ENCODE measurements at places on chromosomes 2 and 18.

DNA sequence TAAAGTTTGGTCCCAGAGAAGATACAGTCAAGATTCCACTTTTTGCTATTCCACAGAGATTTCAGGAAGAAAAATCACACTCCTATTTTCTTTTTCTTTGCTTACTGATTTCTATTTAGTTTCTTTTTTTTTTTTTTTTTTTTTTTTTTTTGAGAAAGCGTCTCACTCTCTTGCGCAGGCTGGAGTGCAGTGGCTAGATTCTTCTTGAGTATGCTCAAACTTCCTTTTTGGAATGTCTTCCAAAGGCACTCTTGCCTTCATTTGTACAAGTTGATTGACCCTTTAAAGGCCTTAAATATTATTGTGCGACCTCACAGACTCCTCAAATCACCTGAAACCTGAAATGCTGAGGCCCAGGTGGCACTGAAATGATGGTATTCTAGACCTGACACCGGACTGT, 9.6 kb downstream of the SCN1A start:
- DNase-seq = no peak

DNA sequence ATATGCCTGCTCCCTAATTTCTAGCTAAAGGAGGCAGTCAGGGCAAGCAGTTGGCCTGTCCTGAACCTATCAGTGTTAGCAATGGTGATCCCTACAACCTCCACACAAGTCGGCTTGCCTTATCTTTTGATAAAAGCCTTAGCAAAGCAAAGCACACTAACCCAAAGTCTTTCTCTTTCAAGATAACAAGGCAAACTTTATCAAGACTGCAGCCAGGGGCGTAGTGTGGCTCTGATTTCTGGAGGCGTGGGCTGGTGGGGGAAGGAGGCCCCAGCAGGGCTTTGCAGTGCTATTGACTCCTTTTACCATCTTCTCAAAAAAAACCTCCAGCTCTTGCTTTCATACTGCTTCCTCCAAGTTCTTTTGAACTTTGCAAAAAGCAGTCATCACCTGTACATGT, 40.2 kb upstream of the LAMA1 start:
- DNase-seq = no peak

DNA sequence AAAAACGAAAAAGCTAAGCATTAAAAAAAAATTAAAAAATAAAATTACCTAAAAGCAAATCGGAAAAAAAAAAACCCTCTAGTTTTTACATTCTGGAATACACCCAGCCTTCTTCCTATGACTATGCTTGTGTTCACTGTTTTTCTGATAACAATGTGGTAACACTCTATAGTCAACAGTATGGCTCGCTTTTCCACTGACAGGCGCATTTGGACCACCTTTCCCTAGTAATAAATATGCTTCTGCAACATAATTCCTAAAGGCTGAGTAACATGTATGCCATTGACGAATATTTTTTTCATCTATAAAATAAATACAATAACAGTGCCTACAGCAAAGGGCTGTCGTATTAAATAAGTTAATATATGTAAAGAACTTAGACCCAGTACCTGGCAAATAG, 27.9 kb downstream of the NOL10 start:
- no peak for DNase-seq

GRCh38 chr2:141767691-141768090, 363.1 kb downstream of the LRP1B start:
- no peak for DNase-seq

DNA sequence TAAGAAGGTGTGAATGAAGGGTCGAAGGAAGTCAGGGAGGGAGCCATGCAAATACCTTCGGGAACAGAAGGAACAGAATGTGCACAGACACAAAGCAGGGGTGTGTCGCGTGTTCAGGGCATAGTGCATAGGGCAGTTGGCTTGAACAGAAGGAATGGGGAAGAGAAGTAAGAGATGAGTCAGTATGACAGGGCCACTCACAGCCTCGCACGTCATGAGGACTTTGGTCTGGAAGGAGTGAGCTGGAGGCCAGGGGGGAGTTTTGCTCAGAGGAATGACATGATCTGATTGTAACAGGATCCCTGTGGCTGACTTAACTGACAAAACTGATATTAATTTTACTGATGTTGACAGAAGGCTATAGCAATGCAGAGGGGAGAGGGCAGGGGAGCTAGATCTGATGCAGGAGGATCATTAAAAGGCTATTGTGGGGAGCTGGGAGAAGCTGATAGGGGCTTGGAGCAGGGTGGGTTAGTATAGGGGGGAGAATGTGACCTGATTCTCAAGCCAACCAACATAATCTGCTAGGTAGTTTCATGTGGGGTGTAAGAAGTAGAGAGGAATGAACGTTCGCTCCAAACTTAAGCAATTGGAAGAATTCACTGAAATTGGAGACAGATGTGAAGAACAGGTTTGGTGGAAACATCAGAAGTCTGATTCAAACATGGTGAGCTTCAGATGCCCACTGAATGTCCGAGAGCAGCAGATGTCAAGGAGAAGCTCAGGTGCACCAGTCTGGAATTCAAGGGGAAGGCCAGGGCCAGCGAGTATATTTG, 60.4 kb upstream of the COPS8 start:
- DNase-seq = no peak

DNA sequence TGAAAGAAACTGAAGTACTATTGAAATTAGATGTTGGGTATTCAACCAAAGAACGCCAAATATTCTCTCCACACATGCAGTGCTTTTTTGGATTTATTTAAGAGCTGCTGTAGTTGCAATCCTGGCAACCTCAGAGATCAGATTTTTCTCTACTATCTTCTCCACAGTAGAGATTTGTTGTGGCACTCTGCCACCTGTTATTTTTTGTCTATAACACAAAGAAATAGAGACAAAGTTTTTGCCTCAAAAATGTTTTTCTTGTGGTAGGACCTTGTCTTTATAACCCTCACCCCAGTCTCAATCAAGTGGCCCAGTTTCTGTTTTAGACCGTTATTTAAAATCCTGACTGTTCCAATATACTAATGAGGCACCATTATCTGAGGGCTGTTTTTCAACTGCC, 79.4 kb downstream of the SCG2 start:
- DNase-seq = no peak

GRCh38 chr2:31429759-31430438, 15.4 kb upstream of the XDH start:
- no peak for DNase-seq

GRCh38 chr2:238042849-238043584, 17.8 kb upstream of the SCLY start:
- no peak for DNase-seq

- DNase-seq = no peak
These were observed 34.3 kb upstream of the GPD2 start for GRCh38 chr2:156401861-156402260.

DNA sequence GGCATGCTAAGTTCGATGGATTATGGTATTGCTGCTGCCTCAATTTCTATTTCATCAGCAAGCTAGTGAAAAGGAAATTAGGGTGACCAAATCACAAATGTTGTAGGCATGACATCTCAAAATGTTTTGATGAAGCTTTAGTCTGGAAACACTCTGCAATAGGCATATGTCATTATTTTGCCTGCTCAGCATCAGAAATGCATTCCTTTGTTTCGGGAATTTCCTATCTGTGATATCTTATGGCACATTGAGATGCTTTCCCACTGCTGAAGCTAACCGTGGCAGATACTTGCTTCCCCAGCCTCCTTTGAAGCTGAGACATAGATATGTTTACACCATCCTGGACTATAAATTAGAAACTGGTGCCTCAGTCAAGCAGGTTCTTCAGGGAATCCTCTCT, 119.7 kb downstream of the CDC42EP3 start:
- no peak for DNase-seq

- DNase-seq = no peak
These were observed 7.6 kb upstream of the SERPINB12 start for GRCh38 chr18:63534615-63535014.

- DNase-seq = no peak
These were observed 173.1 kb upstream of the GYPC start for GRCh38 chr2:126482582-126483464.

DNA sequence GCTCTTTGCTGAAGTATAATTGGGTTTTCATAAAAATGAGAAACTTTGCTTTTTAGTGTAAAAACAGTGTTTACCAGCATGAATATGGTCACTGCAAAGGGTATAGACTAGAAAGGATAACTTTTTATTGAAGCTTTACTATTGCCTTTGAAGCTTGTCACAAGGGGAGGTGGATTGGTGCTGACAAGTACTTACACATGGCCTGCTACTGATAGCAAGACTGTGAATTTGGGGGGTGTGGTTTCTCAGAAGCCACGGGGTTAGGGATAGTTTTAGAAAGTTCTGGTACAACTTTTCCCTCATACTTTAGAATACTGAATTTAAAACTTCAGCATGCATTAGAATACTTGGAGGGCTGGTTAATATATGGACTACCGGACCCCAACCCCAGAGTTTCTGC, 294.1 kb downstream of the SOCS6 start:
- no peak for DNase-seq

- no peak for DNase-seq
These were observed 22.3 kb downstream of the MGAT4A start for GRCh38 chr2:98708396-98709186.

GRCh38 chr18:26227051-26227670, 916 bp downstream of the TAF4B start:
- DNase-seq = no peak

GRCh38 chr2:178870703-178871102, 63.5 kb upstream of the TTN start:
- no peak for DNase-seq

DNA sequence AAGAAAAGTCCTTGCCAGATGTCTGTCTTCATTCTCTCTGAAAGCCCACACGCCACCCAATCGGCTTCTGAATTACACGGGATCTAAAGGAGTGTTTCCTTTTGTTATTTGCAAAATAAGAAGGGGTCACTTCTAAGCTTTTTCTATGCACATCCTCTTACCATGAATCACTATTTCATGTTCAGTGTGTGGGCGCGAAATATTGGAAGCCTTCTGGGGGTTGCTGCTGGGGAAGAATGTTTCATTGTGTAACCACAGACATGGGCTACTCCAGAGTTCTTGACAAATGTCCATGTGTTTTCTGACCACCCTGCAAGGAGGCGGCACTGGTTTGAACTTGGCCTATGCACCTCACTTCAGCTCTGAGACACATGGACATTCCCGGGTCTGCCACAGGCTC, 133.6 kb upstream of the APCDD1 start:
- DNase-seq = no peak

- no peak for DNase-seq
These were observed 13.3 kb upstream of the CYP20A1 start for GRCh38 chr2:203225423-203226039.

- DNase-seq = no peak
These were observed 31.0 kb upstream of the EPB41L5 start for GRCh38 chr2:119981896-119982295.

- DNase-seq = no peak
These were observed 89.6 kb downstream of the ACAA2 start for GRCh38 chr18:49723648-49724180.

Measured in 8988T (cell line).